ENCODE measurements at places on chromosomes 5 and 9.
A peak's percentile ranks its signal among the peaks of the same experiment; 100 is the strongest.

GRCh38 chr9:83706676-83707517, 861 bp downstream of the UBQLN1 start:
- DNase-seq: peak; percentile 82

DNA sequence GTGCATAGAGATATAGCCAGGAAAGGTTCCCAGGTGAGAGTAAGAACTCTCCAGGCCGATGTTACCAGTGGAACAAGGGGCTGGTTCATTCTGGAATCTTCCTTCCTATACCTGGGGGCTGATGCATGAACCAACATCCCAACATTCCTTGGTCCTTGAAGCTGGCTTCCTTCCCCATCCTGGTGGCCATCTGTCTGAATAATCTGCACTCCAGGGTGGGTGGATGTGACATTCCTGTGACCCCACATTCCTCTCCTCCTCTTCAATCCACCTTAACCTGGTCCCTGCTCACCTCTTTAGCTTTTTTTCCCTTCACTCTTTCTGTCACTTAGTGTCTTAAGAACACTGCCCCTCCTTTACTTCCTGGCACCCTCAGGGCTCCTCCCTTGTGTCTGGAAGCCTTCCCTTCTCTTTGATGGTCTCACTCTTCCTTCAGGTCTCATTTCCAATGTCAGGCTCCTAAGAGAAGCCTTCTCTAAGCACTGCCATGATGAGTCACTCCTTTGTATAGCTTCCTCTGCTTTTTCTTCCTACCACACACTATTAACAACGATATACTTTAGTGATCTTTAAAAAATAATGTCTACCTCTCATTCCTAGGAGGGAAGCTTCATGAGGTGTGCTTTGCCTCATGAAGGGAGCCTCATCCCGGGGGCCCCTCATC, 80.3 kb downstream of the BOD1 start:
- DNase-seq: no peak

- DNase-seq: no peak
Measured at GRCh38 chr5:90055831-90056328, 353.7 kb downstream of the CETN3 start.

DNA sequence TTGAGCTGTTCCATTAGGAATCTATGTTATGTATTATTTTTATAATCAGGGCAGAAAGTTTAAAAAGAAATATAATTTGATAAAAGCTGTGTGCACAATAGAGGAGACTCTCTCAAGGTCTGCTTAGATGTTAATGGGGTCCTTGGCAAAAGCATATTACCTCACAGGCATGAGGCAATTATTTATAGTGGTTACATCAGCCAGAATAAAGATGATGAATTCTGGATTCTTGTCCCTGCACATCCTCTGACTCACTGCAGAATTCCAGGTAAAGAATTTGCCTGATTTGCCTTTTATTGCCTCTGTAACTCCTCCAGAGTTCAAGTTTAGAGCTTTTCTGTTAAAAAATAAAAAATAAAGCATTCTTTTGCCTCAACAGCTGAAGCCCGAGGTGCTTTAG, 253.6 kb downstream of the MAST4 start:
- DNase-seq: no peak

GRCh38 chr9:118003240-118003639, 299.0 kb downstream of the TLR4 start:
- no peak for DNase-seq

DNA sequence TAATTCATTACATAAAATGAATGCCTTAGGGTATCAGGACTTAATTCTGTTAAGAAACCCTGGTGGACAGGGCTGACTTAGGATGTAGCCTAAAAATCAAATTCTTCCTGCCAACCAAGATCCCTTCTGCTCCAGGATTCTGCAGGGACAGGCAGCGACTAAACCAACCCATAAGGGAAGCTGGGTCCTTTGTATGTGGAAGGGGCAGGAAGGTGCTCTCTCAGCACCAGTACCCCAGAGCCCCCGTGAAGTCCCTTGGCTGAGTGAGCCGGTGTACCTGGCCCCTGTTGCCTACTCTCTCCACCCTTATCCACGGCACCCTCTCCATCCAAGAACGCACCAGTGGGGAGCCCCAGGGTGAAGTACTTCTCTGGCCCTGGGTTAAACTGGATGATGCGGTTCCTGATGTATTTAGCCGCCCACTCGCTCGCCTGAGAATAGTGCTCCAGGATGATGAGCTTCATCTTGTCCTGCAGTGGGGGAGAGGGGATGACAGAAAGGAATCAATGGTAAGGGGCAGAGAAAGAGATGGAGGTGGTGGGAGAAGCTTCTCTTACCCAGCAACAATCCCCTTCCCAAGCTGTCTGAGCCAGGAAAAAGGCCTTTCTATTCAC, 1.1 kb downstream of the GNPDA1 start:
- no peak for DNase-seq

GRCh38 chr9:33455945-33456344, 8.6 kb upstream of the AQP3 start:
- DNase-seq: peak; percentile 36

DNA sequence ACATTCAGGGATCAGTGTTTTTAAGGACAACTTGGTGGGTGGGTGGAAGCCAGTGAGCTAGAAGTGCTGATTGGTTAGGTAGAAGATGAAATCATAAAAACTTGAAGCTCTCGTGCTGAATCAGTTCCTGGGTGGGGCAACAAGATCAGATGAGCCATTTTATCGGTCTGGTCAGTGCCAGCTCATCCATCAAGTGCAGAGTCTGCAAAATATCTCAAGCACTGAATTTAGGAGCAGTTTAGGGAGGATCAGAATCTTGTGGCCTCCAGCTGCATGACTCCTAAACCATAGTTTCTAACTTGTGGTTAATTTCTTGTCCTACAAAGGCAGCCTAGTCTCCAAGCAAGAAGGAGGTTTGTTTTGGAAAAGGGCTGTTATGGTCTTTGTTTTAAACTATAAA, 166.4 kb downstream of the FAM170A start:
- DNase-seq: no peak

- DNase-seq: no peak
Measured at GRCh38 chr5:149013796-149014195, 49.1 kb downstream of the SH3TC2 start.

GRCh38 chr9:34337403-34337802, 8.0 kb downstream of the NUDT2 start:
- no peak for DNase-seq

DNA sequence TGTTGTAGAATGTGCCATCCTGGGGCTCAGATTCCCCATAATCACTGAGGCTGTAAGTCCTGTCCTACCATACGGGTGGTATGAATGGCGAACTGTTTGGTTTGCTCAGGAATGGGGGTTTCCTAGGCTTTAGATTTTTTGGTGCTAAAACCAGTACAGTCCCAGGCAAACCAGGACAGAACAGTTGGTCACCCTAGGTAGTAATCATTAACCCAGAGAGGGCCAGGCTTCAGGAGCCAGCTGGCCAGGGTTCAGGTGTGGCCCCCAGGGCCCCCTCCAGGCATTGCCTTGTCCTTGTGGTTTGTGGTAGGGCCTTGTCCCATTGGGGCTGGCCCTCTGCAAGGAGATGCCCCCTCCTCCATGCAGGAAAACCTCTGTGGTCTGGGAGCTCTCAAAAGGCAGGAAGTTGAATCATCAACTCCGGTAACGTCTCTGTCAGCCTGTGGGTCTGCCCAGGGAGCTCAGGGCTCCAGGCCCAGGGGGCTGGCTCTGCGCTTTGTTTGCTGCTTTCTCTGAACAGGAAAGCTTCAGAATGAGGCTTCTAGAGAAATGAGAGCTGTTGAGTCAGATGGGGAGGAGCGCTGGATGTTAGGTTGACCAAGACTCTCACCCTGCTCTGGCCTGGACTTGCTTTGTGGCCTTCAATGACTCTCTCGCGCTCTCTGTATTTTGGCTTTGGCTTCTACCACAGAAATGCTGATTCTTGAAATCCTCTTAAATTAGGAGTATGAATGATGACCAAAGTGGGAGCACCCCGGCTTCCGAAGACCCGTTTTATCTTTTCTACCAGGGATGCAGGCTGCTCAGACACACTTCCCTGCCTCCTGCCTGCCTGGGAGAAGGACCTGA, 22.2 kb upstream of the JADE2 start:
- DNase-seq: peak; percentile 84

- DNase-seq: no peak
Measured at GRCh38 chr9:106583751-106584150, 279.2 kb upstream of the ZNF462 start.

DNA sequence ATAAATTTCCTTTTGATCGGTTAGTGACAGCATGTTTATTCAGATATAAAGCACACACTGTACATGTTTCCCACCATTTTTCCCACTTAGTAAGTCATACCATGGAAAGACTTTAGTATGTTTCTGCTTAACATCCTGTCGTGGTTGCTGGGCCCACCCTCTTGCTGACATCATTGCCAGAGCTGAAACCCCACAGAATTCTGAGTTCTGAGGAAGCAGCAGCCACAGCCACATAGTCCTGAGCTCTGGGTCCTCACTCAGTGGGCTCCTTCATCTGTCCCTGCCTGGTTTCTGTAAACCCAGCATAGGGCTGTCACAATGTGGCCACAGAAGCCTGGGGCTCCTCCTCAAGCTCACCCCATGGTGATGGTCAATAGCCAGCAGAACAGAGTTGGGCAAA, 441.5 kb downstream of the ENC1 start:
- peak; percentile 26 for DNase-seq

DNA sequence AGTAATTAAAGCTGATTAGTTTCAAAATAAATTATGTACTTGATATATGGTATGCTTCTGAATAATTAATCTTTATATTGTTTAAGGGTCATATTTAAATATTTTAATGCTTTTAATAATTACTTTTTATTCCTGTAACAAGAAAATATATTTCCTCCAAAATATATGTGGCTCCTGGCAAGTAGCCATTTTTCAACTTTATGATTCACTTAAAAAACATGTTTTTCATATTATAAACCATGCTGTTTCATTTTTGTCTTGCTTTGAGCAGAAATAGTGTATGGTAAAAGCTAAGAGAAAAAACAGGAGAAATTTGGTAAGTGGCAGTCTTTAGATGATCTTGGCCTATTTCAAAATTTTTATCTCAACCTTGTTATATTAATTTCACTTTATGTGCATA, 14.6 kb downstream of the SPATA9 start:
- DNase-seq: no peak

GRCh38 chr9:86355814-86356213, 1.6 kb upstream of the TUT7 start:
- DNase-seq: no peak

- no peak for DNase-seq
Measured at GRCh38 chr5:139523635-139524445, 37.3 kb upstream of the UBE2D2 start.
